ENCODE measurements at places on chromosomes 4 and X.

GRCh38 chrX:39774774-39775328, 322.9 kb downstream of the BCOR start:
- DNase-seq = no peak

DNA sequence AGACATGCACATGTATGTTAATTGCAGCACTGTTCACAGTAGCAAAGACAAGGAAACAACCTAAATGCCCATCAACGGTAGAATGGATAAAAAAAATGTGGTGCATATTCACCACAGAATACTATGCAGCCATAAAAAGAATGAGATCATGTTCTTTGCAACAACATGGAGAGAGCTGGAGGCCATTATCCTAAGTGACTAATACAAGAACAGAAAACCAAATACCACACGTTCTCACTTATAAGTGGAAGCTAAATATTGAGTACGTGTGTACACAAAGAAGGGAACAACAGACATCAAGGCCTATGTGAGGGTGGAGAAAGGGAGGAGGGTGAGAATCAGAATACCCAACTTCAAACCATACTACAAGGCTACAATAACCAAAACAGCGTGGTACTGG, 17.4 kb upstream of the LNX1 start:
- DNase-seq = no peak

- DNase-seq = no peak
Measured at GRCh38 chr4:84451546-84451945, 47.5 kb downstream of the NKX6-1 start.

DNA sequence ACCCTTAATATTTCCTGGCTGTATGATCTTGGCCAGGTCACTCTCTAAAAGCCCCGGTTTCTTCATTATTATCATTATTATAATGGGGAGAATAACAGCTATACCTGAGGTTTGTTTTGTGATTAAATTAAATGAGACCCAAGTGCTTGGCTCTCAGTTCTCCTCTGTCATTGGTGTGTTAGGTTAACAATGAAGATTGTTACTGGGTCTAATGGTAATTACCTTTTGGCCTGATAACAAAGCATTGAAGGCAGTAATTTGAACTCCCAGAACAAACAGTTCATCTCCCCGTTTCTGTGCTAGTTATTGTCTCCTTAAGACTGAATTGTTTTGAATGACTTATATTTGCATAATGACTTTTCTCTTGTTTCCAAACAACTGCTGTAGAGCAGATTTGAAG, 6.8 kb upstream of the ANAPC4 start:
- no peak for DNase-seq

- no peak for DNase-seq
Measured at GRCh38 chrX:67351411-67351810, 192.4 kb upstream of the AR start.

- no peak for DNase-seq
Measured at GRCh38 chr4:182325848-182326255, 82.7 kb downstream of the TENM3 start.

GRCh38 chr4:2592572-2592971, 56.1 kb downstream of the FAM193A start:
- DNase-seq = no peak

GRCh38 chr4:5460106-5460801, 248.1 kb downstream of the EVC2 start:
- peak; percentile 71 for DNase-seq

DNA sequence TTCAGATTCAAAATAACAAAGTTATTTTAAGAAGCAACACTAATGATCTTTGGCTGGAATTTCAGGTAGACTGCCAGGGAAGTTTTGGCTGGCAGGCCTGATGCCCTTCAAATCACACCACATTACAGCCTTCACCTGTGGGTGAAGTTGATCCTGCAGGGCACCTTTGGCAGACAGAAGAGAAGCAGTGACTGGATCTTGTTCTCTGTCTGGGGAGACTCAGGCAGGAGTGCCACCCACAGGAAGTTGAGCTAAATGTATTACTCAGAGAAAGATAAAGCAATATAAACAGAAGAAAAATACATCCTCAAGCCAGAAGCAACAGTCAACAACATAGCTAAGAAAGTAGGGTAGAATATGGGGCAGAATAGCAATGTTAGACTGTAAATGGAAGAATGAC, 12.8 kb upstream of the CFAP299 start:
- no peak for DNase-seq

DNA sequence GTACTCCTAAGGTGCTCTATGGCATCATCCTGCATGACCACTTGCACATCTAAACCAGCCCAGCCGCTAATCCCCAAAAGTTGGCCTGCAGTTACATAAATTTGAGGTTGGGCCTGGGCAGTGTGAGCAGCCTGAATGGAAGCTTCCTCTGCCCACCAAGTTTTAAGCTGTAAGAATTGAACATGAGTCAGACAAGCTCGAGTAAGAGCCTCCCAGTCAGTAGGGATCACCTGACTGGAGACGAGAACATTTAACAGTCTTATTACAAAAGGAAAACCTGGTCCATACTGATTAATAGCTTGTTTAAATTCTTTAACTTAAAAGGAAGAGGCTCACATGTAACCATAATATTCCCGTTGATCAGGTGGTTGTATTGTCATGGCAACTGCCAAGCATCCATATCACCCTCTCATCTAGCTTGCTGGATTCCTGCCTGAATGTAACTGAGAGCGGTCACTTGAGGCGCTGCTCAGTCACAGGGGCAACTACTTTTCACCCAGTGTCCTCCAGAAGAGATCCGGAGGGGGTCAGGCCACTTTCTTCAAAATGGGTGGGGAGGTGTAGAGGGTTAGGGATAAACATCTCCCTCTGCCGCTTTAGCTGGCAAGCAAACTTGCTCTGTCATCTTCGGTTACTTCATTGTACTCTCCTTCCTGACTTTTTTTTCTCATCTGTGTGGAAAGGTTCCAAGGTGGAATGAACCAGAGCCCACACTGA, 56.6 kb upstream of the WDR1 start:
- peak; percentile 87 for DNase-seq

- DNase-seq = no peak
Measured at GRCh38 chrX:147803948-147804347, 107.8 kb upstream of the FMR1 start.

DNA sequence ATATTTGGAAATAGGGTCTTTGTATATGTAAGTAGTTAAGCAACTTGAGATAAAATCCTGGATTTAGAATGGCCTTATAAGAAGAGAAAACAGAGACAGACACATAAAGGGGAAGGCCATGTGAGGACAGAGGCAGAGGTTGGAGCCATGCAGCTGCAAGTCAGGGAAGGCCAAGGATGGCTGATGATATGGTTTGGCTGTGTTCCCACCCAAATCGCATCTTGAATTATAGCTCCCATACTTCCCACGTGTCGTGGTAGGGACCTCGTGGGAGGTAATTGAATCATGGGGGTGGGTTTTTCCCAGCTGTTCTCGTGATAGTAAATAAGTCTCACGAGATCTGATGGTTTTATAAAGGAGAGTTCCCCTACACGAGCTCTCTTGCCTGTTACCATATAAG, 76.3 kb downstream of the STK32B start:
- no peak for DNase-seq

GRCh38 chr4:53011259-53011905, 149.3 kb downstream of the RASL11B start:
- no peak for DNase-seq

- DNase-seq = no peak
Measured at GRCh38 chr4:25827373-25827772, 35.4 kb downstream of the SEL1L3 start.

DNA sequence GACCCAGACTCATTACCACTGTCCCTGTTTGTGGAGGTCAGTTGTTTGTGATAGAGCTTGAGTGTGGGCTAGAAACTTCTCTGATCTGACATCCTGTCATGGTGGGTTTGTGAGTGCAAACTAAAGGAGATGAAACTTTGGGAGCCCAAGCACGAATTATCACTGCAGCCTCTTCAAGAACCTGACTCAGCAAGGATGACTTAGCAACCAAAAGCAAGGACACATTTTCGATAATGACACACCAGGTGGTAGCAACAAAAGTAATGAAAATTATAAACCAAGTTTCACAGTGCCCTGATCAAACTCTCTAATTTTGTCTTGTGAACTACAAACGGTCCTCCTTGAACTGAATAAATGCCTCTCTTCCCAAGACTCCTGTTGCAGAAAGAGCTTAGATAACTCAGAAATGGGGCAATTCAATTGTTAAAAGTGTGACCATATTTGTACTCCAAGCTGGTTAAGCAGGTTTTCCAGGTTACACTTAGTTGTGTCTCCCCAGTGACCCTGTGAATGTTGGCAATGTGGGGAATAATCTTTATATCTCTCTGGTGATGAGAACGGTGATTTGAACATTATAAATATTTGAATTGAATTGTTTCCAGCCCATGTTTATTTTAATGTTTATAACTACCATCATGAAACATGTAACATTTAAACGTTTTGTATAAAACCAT, 52.6 kb upstream of the ATP8A1 start:
- DNase-seq = no peak

DNA sequence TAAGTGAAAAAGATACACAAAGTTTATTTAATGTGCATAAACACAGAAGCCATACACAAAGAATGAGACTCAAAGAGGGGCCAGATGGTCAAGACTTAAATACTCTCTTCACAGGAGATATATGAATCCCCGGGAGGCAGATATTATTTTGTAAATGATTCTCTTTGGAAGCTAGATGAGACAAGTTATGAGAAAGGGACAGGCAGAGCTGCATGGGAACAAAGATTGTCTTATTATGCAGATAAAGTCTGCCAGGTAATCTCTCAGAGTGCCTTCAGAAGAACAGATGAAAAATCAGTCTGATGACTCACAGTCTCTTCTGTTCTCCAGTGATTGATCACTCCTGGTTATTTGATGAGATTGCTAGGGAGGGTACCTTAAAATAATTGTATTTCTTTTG, 89.0 kb downstream of the NAF1 start:
- DNase-seq = no peak

GRCh38 chr4:2570551-2571222, 34.2 kb downstream of the FAM193A start:
- DNase-seq = no peak
